ENCODE measurements at places on chromosomes 6 and 20. TPM values are rescaled to one million over a fixed set of nuclear protein-coding genes. Genes with fewer than 3 reads are reported as not detected.

DACT2 gene
- total RNA-seq = not detected

- peak; percentile 2 for DNase-seq
Measured at GRCh38 chr6:111114087-111114443, 26.8 kb downstream of the SLC16A10 start.

GRCh38 chr6:112842330-112842685, 495.2 kb downstream of the RFPL4B start:
- no peak for DNase-seq

GRCh38 chr6:331622-332521, 39.6 kb downstream of the DUSP22 start:
- no peak for DNase-seq

GRCh38 chr6:48199499-48199898, 88.5 kb upstream of the PTCHD4 start:
- peak; percentile 11 for DNase-seq

ZNF831 gene
- not detected for total RNA-seq

FAM217A gene
- not detected for total RNA-seq

DNA sequence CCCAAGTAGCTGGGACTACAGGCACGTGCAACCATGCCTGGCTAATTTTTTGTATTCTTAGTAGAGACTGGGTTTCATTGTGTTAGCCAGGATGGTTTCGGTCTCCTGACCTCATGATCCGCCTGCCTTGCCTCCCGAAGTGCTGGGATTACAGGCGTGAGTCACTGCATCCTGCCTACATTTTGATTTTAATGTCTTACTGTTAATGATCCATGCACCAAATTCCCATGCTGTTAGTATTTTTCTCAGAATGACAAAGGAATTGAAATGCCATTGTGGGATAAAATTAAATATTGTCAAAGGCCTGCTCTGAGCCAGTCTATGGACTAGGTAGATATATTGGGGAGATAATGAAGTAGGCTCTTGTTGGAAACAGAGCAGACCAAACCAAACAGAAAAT, 28.2 kb downstream of the CBFA2T2 start:
- peak; percentile 69 for DNase-seq

DNA sequence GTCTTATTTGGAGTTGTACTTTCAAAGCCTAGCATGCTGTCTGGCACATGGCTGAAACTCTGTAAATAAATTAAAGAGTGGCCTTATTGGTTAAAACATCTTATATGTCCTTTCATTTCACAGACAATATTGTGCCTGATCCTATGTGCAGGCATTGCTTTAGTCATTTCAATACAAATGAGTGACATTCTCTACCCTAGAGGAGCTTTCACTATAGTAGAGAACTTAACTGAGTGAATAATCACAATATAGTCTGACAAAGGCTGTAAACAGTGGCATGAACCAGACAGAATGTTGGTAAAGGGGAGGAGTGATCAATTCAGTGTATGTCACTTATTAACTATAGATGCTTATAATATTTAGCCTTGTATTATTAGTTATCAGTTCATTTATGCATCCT, 481.8 kb downstream of the TFAP2B start:
- no peak for DNase-seq

SLC17A1 gene
- not detected for total RNA-seq

All from H4 (cell line).